ENCODE measurements at places on chromosomes 2 and 18.

DNA sequence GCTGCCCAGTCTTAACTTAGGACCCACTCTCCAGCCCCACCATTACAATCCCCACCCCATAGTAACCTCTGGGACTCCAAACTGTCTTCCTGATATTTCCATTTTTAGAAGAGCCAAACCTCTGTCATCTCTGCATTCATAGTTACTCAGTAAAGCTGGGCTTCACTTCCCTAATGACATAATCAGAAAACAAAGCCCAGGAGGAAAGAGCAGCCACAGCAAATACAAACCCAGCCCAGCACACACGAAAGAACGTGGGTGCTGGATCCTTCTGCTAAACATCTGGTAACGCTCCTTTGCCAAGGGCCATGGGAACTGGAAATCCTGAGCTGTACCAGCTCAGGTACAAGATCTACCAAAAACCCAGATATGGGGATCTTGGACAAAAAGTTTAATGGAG lies 36.8 kb upstream of the RIOK3 start:
- no peak for DNase-seq

GRCh38 chr2:102483086-102483485 lies 10.1 kb downstream of the SLC9A4 start:
- no peak for DNase-seq

DNA sequence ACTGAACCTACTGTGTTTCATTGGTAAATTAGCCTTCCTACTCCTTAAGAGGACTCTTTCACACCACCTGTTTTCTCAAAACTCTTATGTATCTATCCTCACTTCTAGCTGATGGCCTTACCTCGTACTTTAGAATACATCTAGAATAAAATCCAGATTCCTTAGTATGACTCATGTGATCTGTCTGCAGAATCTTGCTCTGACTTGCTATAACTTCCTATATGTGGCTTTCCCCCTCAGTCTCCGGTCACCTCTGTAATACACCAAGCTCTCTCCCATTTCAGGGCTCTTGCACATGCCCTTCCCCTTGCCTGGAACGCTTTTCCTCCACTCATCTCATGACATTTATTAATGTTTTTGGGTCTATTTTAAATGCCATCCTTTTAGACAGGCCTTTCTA lies 95.6 kb upstream of the LHCGR start:
- no peak for DNase-seq

DNA sequence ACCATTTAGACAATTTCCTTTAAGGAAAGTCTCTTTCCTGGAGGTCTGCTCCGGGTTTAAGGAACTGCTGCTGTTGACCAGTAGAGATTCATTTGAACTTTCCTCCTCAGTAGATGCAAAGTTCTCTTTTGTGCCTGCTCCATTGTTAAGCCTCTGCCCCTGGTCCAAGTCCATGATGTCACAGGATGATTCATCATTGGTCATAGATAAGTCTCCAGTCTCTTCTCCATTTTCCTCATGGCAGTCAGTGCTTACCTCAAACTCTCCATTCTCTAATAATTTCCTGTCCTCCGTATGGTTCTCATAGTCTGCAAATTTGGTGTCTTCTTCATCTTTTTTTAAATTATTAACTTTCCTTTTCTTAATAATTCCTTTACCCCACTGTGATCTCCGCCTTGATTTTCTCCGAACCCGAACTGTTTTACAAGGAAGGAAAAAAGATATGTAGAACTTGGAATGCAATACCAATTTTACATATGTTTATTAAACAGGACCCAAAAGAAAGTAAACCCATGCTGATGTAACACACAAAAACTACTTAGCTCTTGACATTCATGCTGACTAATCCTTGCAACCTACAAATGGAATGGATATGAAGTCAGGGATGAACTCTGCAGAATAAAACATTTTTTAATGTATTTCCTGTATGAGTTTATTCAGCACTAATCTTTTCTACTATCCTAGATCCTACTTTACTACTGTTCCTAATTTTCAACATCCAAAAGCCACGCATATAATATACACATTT lies 169.1 kb downstream of the ATAD2B start:
- DNase-seq, result no peak

DNA sequence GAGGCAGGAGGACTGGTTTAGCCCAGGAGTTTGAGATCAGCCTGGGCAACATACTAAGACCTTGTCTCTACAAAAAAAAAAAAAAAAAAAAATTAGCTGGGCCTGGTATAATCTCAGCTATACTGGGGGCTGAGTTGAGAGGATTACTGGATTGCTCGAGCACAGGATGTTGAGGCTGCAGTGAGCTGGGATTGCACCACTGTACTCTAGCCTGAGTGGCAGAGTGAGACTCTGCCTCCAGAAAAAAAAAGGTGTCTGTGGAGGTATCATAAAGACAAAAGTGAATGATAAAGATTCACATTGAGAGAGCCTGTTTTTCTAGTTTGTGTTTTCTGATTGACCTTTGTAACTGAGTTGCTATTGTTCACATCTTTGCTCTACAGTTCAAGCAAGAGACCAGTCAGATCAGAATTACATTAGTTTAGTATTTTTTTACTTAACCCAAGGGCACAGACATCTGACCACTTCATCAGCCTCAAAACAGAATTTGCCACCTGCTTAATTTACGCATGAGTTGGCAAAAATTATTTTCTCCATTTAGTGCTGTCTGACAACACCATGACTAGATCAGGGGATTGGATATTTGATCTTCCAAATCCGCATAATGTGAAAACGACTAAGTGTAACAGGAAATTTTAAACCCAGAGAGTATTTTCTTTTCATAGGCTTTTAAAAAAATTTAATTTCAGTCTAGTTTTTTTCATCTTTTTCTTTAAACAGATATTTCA lies 271.0 kb downstream of the TGIF1 start:
- no peak for DNase-seq

Measured in midbrain (tissue), 1 donor.